ENCODE measurements at places on chromosomes 1 and 21.

GRCh38 chr1:39001516-39002421 lies 10.7 kb downstream of the AKIRIN1 start:
- no peak for DNase-seq

GRCh38 chr1:208524925-208525324 lies 280.7 kb upstream of the PLXNA2 start:
- DNase-seq = no peak

GRCh38 chr21:33281096-33281652 lies 15.0 kb downstream of the IL10RB start:
- DNase-seq = no peak

GRCh38 chr1:242139986-242140385 lies 141.1 kb upstream of the MAP1LC3C start:
- no peak for DNase-seq

DNA sequence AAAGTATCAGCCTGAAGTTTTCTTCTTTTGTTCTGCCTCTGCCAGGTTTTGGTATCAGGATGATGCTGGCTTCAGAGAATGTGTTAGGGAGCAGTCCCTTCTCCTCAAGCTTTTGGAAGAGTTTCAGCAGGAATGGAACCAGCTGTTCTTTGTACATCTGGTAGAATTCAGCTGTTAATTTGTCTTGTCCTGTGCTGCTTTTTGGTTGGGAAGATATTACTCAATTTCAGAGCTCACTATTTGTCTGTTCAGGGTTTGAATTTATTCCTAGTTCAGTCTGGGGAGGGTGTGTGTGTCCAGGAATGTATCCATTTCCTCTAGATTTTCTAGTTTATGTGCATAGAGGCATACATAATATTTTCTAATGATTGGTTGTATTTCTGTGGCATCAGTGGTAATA lies 12.8 kb downstream of the ZNF678 start:
- DNase-seq = no peak

DNA sequence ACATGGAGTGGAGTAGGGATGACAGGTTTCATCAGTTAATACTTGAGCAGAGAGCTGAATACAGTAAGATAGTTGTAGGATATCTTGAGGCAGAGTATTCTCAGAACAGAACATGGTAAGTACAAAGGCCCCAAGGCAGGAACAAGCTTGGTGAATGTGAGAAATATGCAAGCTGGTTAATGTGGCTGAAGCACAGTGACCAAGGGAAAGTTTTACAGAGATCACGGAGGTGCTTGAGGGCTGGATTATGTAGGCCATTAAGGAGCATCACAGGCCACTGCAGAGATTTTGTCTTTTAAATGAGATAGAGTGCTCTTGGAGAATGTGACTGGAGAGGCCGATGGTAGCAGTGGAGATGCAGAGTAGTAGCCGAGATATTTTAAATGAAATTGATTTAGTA lies 54.0 kb upstream of the BOLA1 start:
- DNase-seq = peak; percentile 68

DNA sequence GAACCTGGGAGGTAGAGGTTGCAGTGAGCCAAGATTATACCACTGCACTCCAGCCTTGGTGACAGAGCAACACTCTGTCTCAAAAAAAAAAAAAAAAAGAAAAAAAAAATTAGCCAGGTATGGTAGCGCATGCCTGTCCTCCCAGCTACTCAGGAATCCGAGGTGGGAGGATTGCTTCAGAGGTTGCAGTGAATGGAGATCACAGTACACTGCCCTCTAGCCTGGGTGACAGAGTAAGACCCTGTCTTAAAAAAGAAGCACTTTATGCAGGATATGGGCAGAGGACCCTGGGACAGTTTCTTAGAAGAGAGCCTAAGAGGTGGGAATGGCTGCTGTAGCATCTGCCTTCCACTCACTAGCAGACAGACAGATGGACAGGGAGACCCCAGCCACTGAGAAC lies 23.0 kb downstream of the IQGAP3 start:
- no peak for DNase-seq

- no peak for DNase-seq
These were observed 66.5 kb downstream of the PRRX1 start for GRCh38 chr1:170730438-170730837.

DNA sequence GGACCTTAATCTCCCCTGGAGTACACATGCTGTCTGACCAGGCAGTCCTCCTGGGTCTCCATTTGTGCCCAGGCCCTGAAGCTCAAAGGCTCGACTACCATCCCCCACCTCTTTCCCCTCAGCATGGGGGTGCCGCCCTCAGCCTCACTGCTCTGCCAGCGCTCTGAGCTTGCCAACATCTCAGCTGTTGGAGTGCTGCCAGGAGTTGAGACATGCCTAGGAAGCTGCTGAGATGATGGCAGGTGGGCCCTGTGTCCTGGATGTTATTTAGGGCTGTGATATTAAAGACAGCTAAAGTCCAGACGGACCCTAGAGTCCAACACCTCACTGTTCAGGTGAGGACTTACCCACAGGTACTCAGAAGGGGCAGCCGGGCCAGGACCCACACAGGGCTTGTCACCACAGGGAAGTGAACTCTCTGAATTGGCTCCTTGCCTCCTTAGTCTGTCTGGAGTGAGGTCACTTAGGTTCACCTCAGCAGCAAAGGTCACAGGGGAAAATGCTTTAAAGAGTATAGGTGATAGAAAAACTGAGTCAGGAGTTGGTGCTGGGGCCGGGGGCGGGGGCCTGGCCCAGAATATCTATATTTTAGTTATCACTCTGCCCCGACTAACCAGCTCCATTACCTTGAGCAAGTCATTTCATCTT lies 19.7 kb upstream of the KCNC4 start:
- no peak for DNase-seq

DNA sequence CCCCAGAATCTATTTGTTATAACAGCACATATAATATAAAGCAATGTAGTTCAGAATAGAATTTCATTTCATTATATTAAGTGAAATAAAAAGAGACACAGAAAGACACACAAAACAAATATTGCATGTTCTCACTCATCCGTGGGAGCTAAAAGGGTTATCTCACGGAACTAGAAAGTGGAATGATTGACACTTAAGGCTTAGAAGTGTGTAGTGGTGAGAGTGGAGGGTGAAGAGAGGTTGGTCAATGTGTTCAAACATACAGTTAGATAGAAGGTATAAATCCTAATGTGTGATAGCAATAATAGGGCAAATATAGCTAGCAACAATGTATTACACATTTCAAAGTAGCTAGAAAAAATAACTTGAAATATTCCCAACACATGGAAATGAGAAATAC lies 1001.7 kb upstream of the TMPRSS15 start:
- no peak for DNase-seq

DNA sequence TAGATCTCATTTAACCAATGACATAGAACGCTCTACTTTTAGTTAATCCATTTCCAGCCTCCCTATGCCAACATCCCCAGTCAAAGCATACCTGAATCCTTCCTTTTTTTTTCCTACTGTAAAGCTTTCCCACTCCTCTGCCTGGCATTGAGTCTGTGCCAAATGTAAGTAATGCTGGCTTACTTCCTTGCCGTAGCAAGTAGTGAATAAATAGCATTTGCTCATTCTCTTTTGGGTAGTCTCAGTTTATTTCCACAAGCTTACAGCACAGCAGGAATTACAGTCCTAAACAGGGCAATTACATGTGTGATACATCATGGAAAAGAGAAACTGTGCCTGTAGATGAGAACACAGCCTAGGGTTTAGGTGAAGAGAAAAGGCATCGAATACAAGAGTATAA lies 352.6 kb upstream of the NEGR1 start:
- DNase-seq = no peak

DNA sequence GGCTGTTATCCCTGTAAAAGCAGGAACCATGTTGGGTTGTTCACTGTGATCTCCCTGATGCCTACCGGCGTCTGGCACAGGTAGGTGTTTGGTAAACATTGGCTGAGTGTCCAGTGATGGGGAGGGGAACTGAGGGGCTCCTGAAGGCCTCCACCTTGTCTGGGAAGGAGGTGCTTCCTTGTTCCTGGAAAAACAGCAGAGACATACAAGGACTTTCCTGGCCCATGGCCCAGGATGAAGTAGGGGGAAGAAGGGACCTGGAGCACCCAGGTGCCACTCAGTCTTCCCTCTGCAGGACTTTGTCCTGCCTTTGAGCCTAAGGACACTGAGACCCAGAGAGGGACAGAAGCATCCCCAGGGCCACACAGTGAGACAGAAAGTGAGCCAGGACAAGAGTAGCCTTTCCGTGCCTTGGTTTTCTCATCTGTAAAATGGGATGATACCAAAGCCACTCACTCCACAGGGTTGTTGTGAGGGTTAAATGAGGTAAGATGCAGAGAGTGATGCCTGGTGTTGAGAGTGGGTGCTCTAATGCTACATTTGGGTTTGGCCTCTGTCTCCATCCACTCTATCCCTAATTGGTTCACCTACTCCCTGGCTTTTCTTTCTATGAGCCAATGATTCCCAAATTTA lies 6.1 kb upstream of the HEYL start:
- no peak for DNase-seq

DNA sequence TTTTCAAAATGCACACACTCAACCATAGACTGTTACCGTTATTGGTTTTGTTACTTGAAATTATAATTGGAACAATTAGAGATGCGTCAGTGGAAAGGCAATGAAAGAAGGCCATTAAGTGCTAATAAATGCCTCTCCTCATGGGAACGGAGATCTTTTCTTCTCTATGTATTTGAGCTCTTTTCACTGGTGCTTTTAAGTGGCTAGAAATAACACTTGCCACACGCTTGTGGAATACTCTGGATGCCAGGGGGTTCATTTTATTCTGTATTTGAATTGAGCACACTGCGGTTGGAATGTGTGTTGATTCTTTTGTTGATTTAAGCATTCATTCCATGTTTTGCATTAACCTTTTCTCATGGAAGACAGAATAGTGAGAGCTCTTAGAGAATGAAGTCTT lies 68.4 kb downstream of the DNM3 start:
- no peak for DNase-seq
